ENCODE measurements at places on chromosomes 4 and X.

- DNase-seq: no peak
These were observed 16.1 kb downstream of the CLCN4 start for GRCh38 chrX:10172877-10173276.

GRCh38 chr4:176139518-176139917 is 55.9 kb downstream of the SPATA4 start:
- DNase-seq: no peak

DNA sequence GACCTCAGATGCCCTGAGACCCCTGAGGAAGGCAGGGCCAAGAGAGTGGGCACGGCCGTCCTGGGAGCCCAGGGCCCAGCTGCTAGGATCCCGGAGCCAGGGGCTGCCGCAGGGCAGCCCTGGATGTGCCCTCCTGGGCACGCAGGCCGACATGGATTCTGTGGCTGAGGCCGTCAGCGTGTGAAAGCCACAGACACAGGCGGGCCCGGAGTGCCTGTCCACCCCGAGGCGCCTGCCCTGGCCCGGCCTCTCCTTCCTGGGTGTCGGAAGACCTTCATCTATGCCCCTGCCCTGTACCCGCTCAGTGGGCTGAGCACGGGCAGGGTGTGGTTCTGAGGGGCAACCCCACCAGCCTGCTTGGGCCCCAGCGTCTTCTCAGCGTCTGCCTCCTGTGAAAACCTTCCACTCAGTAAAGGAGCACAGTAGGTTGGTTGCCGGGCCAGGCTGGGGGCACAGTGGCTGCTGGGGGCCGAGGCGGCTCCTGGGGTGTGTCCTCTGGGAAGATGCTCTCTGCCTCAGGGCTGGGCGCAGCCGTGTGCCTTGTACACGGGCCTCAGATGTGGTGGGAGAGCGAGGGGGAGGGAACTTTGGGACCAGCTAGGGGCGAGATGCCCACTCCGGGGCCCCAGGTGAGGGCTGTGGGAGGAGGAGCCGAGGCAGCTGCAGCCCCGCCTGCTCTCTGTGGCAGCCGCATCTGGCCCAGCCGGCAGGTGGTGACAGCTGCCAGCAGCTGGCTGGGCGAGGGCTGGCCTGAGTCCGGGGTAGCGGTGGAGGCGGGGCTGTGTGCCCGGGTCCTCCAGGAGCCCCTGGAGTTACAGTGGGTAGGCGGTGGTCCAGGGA is 20.8 kb downstream of the FGFRL1 start:
- no peak for DNase-seq

- DNase-seq: no peak
These were observed 240.0 kb downstream of the BCOR start for GRCh38 chrX:39857780-39858179.

DNA sequence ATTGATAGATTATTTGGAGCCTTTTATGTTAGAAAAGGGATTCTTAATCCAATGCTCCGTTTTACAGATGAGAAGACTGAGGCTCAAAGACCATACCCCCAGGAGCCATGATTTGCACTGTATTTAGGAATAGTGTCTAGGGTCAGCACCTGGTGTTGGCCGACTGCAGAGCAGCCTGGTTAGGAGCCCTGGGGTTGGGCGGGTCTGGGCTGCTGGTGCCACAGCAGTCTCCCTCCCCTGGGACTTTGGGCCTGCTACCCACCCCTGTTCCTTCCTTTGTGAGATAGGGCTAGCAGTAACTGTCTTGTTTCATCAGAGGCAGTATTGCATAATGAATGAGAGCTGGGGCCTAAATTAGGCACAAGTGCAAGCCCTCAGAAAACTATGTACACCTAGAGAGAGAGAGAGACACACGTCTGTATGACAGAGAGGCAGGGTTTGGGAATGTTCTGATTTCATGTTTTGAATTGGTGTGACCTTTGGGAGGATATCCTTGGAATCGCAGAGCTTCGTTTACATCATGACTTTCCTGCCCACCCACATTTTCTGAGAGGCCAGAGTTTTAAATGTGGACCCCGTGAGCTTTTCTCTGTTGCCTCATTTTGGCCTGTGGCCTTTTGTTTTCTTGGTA is 111.7 kb downstream of the PTTG2 start:
- DNase-seq: no peak

DNA sequence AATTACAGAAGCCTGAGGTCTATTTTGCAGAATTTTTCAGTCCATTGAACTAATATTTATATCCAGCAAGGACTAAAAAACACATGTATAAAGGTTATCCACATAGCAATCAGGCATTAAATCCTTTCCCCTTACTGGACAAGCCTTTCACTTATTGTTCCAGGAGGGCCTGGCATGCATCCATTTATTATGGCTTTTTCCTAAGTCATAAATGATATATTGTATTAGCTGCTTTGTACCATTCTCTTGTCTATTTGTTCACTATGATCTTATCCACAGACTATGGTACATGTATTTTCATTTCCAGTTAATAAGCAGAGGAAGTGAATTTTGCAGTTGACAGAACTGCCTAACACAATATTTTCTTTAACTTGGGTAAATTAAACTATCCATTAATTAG is 105.4 kb upstream of the ANK2 start:
- DNase-seq: no peak

DNA sequence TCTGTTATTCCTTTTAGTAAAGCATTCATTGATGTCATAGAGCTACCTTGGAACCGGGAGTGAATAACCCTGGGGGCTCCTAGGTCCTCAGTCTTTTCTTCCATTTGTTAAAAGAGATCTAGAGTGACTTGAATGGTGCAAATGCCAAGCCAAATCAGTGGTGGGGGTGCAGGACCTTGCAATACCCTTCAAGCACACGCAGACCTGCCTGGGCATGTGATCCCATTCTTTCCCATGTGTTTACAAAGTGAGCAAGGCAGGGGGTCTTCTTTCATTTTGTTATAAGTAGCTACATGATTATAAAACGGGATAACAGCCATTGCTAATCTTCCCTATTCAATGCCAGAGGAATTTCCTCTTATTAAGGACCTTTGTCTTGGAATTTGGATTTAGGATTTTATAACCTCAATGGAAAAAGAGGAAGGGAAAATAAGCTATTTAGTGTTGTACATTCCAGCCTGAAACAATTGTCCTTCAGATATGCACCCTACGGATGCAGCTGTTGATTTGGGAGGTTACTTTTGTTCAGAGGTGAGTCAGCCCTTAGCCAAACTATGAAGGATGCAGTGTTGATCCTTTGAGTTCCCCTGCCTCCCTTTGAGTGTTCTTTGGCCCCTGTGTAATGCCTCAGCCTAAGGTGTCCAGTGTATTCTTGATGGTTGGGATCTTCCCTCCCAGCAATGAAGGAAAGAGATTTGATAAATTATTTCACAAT is 623.8 kb upstream of the HTR2C start:
- no peak for DNase-seq

DNA sequence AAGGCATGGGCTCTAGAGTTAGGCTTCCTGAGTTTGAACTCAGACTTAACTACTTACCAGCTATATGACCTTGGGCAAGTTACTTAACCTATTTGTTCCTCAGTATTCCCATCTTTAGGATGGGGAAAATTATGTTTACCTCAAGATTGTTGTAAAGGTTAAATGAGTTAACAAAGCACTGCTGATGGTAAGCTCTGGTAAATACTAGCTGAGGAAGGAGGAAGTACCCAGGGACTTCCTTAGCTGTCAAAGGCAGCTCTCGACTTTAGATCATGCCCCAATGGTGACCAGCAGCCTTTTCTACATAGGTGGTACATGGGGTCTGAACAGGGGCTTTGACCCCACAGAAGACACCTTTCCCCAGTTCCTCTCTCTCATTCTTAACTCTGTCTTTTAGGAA is 20.1 kb downstream of the ATP7A start:
- no peak for DNase-seq

DNA sequence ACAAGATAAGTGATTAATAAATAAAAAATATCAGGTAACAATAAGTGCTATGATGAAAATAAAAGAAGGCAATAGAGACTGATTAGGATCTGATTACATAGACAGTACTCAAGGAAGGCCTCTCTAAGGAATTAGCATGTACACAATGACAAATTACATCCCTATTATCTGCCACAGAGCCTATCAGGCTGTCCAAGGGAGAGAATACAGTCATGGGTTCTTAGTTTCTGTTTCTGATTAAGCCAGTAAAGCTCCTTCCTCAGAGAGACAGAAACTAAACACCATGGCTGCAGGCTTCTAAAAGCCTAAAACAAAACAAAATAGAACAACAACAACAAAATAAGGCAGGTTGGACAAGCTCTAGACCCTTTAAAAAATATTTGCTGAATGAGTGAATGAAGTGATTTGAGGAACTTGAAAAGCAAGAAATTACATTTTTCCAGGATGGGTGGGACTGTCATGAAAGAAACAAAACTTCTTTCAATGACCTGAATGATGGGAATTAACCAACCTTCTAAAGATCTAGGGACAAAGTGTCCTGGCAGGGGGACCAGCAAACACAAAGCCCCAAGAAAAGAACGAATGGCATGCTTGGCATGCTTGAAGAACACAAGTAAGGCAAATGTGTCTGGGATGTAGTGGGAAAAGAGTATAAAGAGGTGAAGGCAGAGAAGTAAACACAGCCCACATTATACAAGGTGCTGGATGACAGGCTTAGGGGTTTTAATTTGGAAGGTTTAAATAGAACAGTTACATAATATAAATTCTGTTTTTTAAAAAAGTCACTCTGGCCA is 44.1 kb downstream of the NAA11 start:
- no peak for DNase-seq

DNA sequence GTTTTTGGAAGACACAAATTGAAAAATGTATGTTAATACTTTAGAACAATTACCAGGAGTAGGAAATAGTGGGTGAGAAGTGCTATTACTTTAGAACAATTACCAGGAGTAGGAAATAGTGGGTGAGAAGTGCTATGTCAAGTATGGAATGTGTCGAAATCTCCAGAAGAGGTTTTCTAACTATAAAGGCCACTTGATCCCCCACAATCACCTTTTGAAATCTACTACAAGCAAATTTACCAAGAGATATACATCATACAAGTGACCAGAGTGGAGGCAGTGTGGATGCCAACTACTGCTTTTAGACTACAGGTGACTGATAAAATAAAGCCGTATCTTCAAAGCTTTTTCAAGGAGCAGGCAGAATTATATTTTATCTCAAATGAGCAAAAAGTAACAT is 43.1 kb downstream of the MAB21L2 start:
- no peak for DNase-seq

DNA sequence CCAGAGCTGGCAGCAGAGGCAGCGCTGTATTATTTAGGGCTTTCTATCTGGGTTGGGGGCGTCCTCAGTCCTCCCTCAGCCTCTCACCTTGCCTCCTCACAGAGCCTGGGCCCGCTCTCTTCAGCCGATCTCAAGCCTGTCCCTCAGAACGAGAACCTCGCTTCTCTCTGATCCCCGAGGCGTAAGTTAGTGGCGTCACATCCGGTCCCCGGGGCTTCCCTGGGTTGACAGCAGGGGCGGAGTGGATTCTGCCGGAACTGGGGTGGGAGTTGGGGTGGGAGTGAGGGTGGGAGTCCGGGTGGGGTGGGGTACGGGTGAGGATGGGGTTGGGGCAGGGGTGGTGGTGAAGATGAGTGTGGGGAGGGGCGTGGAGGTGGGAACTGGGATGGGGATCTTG is at the start of gene MAGEA10:
Gene MAGEA10, minus strand, starts transcription at position 190 of the 397 bp plus-strand sequence. CDS start 2,957 bp downstream, outside the sequence.
- no peak for DNase-seq

Data from psoas muscle (tissue), 8 donors.